Psoas muscle (tissue), 8 donors: ENCODE measurements at places on chromosomes 1 and 21. TPM values are rescaled to one million over a fixed set of nuclear protein-coding genes. Genes with fewer than 3 reads are reported as not detected.

LGR6 gene
- total RNA-seq: not detected

TTLL10 gene
- total RNA-seq: not detected

FNDC10 gene
- 0.44 TPM for total RNA-seq

KIF21B gene
- total RNA-seq: 0.81 TPM

CYP4X1 gene
- 1.7 TPM for total RNA-seq

DMAP1 gene
- 20.0 TPM for total RNA-seq

SIKE1 gene
- 36.9 TPM for total RNA-seq

ACTL8 gene
- total RNA-seq: not detected

ANKRD65 gene
- total RNA-seq: 3.6 TPM

GRCh38 chr1:1291023-1291528 lies 10.8 kb downstream of the SCNN1D start:
- no peaks in the 10 kb centered on the region for H3K4me1 ChIP-seq
- no peak overlapping the region for H3K4me3 ChIP-seq
- DNase-seq: peak; percentile 57
- H3K27me3 ChIP-seq: no peaks in the 10 kb centered on the region
- peaks cover 22% of the 10 kb centered on the region for H3K36me3 ChIP-seq

GRCh38 chr1:215133532-215133931 lies 51.0 kb downstream of the KCNK2 start:
- no peaks in the 10 kb centered on the region for H3K4me1 ChIP-seq
- no peak overlapping the region for H3K4me3 ChIP-seq
- H3K27me3 ChIP-seq: no peaks in the 10 kb centered on the region
- H3K27ac ChIP-seq: no peak overlapping the region
- no peak for DNase-seq

DNA sequence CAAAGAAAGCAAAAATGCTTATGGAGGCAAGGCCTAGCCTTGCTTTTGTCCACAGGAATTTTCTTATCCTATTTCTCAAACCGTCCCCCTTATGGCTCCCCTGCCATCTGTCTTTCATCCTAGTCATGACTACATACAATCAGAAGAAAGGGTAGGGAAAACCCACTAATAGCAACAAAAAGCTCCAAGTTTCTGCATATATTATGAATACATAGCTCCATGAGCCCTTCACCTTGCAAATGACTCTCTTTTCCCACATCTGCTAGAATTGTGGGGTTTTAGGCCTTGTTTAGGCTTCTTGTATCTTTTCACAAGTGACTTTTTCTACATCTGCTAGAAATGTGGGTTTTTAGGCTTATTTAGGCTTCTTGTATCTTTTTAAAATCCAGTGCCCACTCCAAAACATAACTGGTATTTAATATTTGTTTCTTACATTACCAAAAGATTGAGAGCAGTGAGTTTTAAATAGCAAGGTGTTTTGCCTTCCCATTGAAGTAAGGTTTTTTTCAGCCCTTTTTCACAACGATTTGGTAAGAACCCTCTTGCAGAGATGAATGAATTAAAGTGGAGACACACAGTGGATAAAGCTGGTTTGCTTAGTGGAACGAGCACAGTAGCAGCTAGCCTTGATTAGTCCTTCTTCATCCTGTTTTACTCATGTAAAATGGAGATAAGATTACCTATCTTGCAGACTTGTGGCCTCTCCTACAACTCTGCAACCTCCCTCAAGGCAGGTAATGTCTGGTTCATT lies 4.4 kb downstream of the GADD45A start:
- DNase-seq: no peak
- no peaks in the 10 kb centered on the region for H3K4me1 ChIP-seq
- no peak overlapping the region for H3K4me3 ChIP-seq
- H3K27ac ChIP-seq: peak overlapping the region; percentile 96
- H3K27me3 ChIP-seq: no peaks in the 10 kb centered on the region

GRCh38 chr21:44428281-44428960 lies 26.9 kb upstream of the LRRC3 start:
- H3K4me3 ChIP-seq: no peak overlapping the region
- DNase-seq: no peak
- no peaks in the 10 kb centered on the region for H3K4me1 ChIP-seq
- H3K36me3 ChIP-seq: no peaks in the 10 kb centered on the region
- H3K27ac ChIP-seq: no peak overlapping the region

DNA sequence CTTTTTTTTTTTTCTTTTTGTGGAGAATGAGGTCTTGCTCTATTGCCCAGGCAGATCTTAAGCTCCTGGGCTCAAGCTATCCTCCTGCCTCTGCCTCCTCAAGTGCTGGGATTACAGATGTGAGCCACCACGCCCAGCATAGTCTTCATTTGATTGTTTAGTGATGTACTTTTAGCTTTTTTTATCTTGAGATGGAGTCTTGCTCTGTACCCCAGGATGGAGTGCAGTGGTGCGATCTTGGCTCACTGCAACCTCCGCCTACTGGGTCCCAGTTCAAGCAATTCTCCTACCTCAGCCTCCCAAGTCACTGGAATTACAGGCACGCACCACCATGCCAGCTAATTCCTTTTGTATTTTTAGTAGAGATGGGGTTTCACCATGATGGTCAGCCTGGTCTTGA lies 24.0 kb upstream of the LRRC3 start:
- H3K4me1 ChIP-seq: no peaks in the 10 kb centered on the region
- no peak overlapping the region for H3K27ac ChIP-seq
- H3K4me3 ChIP-seq: no peak overlapping the region
- no peaks in the 10 kb centered on the region for H3K27me3 ChIP-seq
- DNase-seq: no peak

GRCh38 chr21:25960402-25960801 lies 210.2 kb downstream of the APP start:
- no peak for DNase-seq
- no peaks in the 10 kb centered on the region for H3K4me1 ChIP-seq
- no peaks in the 10 kb centered on the region for H3K27me3 ChIP-seq
- no peak overlapping the region for H3K4me3 ChIP-seq
